T follicular helper cell (primary cell): ENCODE measurements at places on chromosomes 13 and 19.
A peak's percentile ranks its signal among the peaks of the same experiment; 100 is the strongest.

- DNase-seq = no peak
Observed at GRCh38 chr19:39382991-39383828, 7.7 kb downstream of the PAF1 start.

DNA sequence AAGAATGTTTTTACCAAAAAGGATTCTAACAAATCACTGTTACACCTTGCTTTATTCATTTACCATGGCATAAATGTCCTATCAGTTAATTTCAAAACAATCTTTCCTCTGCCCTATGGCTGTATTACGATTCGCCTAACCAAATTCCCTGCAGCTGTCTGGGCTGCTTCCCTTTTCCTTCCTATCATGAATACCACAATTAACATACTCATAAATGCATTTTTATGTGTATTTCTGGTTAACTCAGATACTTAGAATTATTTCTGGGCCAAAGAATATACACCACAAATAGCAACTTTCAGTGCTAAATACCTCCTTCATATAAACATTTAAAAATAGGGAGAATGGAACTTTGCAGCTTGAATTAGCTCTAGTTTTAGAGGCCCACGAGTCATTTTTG is 30.4 kb downstream of the ANKRD10 start:
- DNase-seq = no peak

- DNase-seq = no peak
Observed at GRCh38 chr19:53882391-53883050, 524 bp downstream of the PRKCG start.

- DNase-seq = peak; percentile 40
Observed at GRCh38 chr19:38361633-38362075, 12.7 kb upstream of the PSMD8 start.

GRCh38 chr19:33688171-33688992 is 66.6 kb downstream of the CHST8 start:
- DNase-seq = no peak

DNA sequence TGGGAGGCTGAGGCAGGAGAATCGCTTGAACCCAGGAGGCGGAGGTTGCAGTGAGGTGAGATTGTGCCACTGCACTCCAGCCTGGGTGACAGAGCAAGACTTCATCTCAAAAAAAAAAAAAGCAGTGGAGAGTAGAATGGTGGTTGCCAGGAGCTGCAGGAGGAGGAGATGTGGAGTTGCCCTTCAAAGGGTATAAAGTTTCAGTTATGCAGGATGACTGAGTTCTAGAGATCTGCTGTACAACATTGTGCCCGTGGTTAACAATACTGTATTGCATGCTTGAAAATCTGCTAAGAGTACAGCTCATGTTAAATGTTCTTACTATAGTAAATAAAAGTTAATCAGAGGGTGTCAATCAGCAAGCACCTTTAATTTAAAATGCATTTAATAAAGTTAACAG is 28.4 kb upstream of the LATS2 start:
- no peak for DNase-seq

DNA sequence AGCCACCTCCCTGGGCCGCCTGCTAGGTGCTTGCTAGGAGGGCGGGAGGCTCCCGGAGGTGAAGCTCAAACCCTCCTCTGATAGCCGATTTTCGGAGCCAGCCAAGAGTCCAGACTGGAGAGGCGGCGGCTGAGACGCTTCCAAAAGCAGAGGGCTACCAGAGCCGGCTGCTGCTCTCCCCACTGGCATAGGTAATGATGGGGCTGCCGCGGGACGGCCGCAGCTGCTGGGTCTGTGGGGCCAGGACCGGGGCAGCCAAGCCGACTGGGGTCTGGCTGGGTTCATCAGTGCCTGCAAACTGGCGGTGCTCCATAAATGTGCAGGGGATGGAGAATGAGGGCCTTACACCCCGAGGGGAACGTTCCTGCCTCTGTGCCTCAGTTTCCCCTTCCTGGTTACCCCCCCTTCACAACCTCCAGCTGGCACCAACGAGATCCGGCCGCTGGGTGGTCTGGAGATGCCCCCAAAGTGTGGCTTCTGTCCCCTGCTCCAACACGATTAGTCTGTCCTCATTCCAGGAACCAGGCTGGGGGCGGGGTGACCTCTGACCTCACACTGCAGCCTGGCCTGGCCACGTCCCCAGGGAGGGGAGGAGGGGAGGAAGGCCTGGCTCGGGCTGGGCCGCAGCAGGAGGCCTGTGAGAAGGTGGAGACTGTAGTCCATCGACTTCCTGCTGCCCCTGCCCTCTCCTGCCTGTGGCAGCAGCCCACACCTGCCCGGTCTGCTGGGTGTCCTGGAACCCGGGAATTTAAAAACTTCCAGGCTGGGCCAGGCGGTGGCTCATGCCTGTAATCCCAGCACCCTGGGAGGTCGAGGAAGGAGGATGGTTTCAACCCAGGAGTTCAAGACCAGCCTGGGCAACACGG is 3.8 kb upstream of the WDR18 start:
- no peak for DNase-seq

GRCh38 chr19:52527134-52527955 is at the start of gene ZNF808:
Gene ZNF808, plus strand, starts transcription at chr19:52527668. Its CDS starts 15,617 bp downstream, at chr19:52543285.
- DNase-seq = peak; percentile 97

- DNase-seq = peak; percentile 62
Observed at GRCh38 chr19:3062165-3063105, at the start of gene TLE5. Gene TLE5, minus strand, starts transcription at chr19:3062495. Its CDS starts 295 bp downstream, at chr19:3062200.

- DNase-seq = no peak
Observed at GRCh38 chr19:21584537-21584936, 79.1 kb downstream of the ZNF429 start.

GRCh38 chr13:44516771-44517170 is 59.4 kb downstream of the TSC22D1 start:
- DNase-seq = no peak

DNA sequence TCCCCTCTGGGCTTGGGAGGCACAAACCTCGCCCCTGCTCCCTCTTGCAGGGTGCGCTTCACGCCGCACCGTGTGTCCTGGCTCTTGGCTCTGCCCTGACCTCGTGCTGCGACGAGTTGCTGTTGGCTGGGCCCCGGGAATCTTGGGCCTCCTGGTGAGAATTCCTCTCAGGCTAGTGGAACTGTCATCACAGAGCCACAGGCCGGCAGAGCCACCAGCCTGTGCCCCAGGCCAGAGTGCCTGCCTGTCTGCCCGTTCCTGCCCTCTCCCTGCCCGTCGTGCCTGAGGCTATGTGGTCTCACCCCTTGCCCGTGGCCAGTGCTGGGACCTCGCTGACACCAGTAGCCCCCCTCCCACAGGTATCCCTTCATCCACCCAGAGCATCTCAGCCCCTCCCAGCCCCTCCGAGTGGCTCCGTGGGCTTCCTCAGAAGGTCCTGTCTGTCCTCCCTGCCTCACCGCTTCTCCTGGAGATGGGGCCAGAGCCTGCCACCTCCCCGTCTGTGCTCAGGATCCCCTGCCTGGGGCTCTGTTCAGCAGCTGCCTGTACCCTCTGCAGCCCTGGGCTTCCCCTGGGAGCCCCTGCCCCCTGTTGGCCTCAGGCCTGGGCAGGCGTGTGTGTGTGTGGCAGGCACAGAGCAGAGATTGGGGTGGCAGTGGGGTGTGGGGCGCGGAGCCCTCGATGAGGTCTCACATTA is 13.3 kb downstream of the NDUFB7 start:
- DNase-seq = no peak

DNA sequence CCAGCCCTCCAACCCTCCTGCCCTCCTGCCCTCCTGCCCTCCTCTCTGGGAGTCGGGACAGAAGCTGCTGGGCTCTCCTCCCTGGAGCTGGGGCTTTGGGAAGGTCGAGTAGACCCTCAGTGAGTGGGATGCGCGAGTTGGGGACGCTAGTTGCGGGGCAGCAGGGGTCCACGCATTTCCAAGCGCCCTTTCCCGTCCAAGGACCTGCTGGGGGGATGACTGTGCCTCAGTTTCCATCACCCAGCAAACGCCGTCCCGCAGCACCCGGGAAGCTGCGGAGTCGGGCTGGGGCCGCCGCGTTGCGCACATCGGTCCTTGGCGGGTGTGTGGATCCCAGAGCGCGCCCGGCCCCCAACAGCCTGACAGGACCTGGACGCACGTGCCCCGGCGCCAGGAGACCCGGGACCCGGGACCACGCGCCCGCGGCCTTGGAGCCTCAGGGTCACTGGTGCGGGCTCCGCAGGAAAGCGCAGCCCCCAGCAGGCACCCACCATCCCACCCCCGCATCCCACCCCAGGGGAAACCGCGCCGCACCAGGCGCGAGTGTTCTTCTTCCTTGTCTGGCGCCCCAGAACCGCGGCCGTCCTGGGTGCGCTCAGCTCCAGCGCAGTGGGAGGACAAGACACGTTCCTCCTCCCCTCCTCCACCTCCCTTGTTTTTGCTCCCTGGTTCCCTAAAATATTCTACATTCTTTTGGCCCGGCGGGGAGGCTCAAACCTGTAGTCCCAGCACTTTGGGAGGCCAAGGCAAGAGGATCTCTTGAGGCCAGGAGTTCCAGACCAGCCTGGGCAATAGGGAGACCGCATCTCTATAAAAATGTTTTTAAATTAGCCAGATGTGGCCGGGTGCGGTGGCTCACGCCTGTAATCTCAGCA is 9.2 kb downstream of the ONECUT3 start:
- DNase-seq = no peak

GRCh38 chr13:49319951-49320350 is 72.2 kb downstream of the CDADC1 start:
- no peak for DNase-seq

DNA sequence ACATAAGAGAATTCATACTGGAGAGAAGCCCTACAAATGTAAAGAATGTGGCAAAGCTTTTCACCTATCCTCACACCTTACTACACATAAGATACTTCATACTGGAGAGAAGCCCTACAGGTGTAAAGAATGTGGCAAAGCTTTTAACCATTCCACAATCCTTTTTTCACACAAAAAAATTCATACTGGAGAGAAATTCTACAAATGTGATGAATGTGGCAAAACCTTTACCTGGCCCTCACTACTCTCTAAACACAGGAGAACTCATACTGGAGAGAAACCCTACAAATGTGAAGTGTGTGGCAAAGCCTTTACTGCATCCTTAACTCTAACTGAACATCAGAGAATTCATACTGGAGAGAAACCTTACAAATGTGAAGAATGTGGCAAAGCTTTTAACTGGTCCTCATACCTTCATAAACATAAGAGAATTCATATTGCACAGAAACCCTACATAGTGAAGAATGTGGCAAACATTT is 14.0 kb upstream of the ZNF506 start:
- DNase-seq = no peak

DNA sequence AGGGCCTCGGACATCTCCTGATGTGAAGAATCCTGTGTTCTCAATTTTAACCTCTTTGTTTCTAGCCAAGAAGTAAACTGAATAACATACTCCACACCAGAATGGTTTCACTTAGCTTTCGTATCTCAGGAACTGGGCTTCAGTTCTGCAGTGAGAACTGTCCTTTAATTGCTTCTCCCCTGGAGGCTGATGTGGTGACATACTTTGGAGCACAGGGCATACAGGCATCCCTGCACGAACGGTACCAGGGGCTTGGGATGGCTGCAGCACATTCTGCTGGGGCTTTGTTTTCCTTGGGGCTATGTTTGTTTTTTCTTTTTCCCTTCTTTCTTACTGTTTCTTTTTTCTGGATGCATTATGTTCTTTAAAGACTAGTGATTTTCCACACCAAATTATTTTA is 230.5 kb downstream of the TM9SF2 start:
- DNase-seq = no peak

DNA sequence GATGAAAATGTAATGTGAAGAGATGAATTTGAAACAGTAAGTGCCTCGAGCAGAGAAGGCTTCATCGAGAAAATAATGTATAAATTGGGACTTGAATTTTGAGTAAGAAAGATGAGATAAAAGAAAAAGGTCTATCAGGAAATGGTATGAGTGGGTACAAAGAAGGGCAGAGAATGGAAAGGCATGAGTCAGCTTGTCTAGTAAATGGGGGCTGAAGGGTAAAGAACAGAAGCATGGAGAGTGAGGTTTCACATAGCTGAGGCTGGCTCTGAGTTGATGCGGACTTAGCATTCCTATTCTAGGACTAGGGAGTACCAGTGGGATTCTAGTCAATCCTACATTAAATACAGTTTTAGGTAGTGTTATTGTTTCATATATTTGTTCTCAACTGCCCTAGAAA is 85.8 kb downstream of the ZC3H13 start:
- DNase-seq = no peak

GRCh38 chr19:17659996-17660395 is 28.2 kb downstream of the UNC13A start:
- DNase-seq = no peak

DNA sequence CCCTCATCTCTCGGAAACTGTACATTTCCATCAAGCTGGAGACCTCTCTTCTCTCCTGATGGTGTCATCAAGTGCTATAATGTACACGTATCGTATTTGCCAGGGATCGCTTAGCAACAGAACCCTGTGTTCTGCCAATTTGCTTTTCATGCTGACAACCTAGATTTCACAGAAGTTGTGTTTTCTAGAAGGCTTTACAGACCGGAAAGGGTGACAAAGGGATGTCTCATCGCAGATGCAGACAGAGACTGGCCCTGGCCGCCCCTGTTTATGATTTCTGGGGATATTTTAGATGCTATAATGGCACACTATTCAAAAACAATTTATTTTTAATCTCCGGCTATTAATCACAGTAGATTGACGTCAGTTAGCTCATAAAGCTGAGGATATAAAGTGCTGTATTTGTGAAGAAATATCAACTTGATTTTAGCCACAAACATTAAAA is 291.4 kb downstream of the IRS2 start:
- DNase-seq = no peak

GRCh38 chr13:32883474-32883873 is 132.7 kb upstream of the KL start:
- no peak for DNase-seq

DNA sequence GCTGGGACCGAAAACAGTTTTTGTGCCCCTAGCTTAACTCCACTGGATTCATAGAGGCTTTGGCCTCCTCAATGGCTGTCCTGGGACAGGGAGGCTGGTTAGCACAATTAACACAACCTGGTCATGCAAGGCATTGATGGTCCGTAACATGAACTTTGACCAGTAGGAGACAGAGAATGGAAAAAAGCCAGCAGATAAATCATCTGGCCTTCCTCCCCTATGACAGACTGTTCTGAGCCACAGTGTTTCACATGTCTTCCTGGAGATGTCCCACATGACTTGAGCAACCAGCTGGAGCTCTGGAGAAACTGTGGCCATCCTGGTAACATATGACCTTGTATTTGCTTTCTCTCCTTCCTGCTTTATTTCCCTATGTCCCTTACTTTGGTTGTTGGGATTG is 244.2 kb downstream of the UQCRFS1 start:
- no peak for DNase-seq

GRCh38 chr13:27953676-27954405 is 15.3 kb downstream of the CDX2 start:
- DNase-seq = peak; percentile 40

DNA sequence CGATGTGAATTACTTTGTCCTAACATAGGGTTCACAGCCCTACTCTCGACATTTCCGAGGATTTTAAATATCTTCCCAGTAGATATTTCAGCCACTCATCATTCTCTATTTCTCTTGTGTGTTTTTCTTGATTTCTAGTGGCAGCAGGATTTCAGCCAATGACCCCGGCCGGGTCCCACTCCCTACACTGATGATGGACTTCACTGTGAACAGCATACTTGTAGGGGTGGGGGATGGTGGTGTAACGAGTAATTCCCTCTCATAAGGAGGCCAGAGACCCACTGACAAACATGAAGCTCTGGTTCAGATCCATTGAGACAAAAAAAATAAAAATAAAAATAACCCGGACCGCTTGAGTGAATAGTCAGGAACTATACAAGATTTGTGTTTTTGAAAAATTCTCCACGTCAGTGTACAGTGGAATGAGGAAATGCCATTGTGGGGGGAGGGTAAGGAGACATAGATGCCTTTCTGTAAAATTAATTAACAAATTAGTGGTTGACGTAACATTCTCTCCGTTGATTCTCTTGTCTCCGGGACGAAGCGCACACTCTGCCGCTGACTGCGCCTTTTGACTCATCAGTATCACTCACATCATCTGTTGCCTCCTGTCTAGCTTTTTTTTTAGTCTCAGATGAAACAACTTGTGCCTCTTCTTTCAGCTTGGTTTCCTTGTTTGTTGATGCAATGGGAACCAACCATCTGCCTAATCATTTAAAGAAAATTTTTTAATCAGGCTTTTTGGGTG is 48.8 kb upstream of the IRS2 start:
- DNase-seq = no peak
